ENCODE measurements at places on chromosomes 5 and 9. TPM values are rescaled to one million over a fixed set of nuclear protein-coding genes. Genes with fewer than 3 reads are reported as not detected.

CARTPT gene
- not detected for polyA plus RNA-seq

ORM1 gene
- not detected for polyA plus RNA-seq

OR13C3 gene
- not detected for polyA plus RNA-seq

IQGAP2 gene
- polyA plus RNA-seq, result 68.2 TPM

ALAD gene
- 46.1 TPM for polyA plus RNA-seq

ALG2 gene
- 49.4 TPM for polyA plus RNA-seq

PLPP7 gene
- polyA plus RNA-seq, result 2.6 TPM

ZNF474 gene
- polyA plus RNA-seq, result 0.65 TPM

TRPM6 gene
- 0.70 TPM for polyA plus RNA-seq

- no peak for DNase-seq
These were observed 390.2 kb upstream of the SGCD start for GRCh38 chr5:155936520-155937406.

GRCh38 chr9:126303488-126303887, 23.1 kb upstream of the MVB12B start:
- no peak for DNase-seq

DNA sequence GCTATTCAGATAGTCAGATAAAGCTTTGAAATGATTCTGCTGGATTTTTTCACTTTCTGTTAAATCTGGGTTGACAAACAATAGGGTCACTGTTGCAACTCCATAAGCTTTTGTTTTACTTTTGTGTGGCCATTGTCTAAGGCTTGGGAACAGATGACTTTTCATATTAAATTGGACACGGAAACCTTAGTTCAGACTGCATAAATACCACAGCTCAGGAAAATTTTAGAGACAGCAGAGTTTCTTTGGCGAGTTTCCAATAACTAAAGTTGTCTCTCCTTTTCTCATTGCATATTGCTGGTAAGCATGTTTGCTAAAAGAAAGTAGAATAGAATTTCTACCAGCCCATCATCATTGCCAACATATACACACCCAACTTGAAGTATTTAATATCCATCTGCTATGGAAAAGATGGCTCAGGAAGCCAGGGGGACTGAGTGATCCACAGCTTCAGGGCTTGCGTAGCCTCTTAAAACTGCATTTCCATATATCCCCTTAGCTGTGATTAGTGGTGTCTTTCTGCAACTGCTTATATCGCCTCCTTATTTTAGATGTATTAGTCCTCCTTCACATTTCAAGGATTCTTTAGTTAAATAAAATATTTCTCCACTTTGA, 168.2 kb downstream of the ARHGAP26 start:
- DNase-seq, result no peak

GRCh38 chr5:87909382-87909781, 359.3 kb downstream of the TMEM161B start:
- DNase-seq, result no peak

DNA sequence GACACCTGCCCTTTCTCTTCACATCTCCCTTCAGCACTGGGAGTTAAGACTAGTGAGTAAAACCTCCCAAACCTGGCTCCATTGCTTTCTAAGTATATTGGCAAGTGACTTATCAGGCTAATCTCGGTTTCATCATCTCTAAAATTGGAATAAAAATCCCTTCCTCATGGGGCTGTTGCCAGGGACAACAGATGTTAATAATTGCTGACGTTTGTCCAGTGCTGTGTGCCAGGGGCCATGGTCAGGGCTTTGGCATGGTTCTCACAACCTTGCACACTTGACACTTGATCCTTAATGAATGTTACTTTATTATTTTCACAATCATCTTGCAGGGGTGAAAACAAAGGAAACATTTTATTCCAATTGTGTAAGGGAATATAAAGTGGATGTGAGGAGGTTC, 1262.0 kb upstream of the WWC1 start:
- no peak for DNase-seq

DNA sequence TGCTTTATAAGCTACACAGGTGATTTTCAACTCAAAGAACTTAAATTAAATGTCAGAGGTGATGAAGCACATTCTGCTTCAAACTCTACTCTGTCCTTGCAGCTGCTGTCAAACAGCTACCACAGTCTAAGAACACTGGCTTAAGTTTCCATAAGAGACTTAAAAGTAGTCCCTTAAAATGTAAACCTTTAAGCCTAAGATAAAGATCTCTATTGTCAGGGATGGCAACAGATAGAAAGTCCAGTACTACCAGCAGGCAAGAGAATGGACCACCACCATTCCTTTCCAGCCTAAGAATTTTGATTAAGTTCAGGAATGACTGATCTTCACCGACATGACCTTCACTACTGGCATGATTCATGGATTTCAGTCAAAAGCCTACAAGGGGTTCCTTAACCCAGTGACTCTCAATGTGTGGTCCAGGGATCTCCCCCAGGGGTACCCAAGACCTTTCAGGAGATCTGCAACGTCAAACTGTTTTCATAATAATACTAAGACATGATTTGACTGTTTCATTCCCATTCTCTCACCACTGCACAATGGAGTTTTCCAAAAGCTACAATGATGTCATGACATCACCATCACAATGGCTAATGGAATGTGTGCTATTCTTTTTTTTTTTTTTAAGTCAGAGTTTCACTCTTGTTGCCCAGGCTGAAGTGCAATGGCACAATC, 41.1 kb upstream of the PLPP6 start:
- no peak for DNase-seq

GRCh38 chr5:118657576-118657975, 330.8 kb downstream of the DTWD2 start:
- no peak for DNase-seq

GRCh38 chr9:87957839-87958238, 16.5 kb downstream of the CDK20 start:
- no peak for DNase-seq

GRCh38 chr9:76537150-76537646, 78.2 kb downstream of the GCNT1 start:
- no peak for DNase-seq

GRCh38 chr9:108852079-108852478, 3.7 kb downstream of the ACTL7B start:
- DNase-seq, result no peak

DNA sequence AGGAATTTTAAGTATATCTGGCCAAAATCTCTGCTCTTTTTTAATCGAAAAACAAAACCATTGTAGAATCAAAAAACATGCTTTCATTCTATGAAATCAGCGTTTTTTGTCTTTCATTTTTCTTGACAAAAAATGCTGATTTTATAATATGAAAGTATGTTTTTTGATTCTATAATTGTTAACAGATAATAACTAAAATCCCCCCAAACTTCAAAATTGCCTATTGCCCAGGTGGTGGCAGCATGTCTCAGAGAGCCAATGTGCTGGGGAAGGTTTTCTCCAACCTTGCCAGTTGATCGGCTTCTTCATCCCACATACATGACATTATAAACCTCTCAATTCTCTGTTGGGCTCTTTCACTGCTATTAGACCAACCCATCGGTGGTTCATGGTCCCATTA, 5.1 kb upstream of the SMIM15 start:
- DNase-seq, result no peak

DNA sequence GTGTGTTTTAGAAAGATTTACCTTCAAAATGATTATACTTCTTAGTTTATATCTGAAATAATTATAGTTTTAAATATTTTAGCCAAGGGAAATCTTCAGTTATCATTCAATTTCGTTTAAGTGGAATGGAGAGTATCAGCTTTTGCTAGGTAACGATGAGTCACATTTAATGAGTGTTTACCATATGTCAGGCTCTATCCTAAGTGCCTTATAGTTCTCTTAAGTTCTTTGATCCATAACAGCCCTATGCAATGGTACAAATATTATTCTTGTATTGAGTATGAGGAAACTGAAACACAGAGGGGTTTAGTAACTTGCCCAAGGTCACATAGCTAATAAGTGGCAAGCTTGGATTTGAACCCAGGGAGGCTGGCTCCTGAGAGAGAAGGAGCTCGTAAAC, 37.5 kb upstream of the SHB start:
- no peak for DNase-seq

DNA sequence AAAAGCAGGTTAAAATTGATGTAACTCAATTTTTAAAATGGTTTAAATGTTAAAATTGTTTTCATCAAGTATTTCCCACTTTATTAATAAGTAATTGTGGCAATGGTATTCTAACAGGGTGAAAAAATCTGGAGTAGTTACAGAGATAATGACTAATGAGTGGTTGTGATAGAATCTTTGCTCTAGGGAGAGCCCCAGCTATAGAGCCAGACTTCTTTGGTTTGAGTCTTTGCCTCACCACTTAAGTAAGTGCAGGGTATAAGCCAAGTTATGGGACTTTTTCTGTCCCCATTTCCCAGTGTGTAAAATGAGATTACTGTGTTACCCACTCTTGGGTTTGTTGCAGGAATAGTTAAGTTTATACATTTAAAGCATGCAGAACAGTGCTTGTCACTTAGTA, 158.1 kb downstream of the FER start:
- no peak for DNase-seq

GRCh38 chr5:58999804-59000203, 416.9 kb downstream of the RAB3C start:
- DNase-seq, result no peak

DNA sequence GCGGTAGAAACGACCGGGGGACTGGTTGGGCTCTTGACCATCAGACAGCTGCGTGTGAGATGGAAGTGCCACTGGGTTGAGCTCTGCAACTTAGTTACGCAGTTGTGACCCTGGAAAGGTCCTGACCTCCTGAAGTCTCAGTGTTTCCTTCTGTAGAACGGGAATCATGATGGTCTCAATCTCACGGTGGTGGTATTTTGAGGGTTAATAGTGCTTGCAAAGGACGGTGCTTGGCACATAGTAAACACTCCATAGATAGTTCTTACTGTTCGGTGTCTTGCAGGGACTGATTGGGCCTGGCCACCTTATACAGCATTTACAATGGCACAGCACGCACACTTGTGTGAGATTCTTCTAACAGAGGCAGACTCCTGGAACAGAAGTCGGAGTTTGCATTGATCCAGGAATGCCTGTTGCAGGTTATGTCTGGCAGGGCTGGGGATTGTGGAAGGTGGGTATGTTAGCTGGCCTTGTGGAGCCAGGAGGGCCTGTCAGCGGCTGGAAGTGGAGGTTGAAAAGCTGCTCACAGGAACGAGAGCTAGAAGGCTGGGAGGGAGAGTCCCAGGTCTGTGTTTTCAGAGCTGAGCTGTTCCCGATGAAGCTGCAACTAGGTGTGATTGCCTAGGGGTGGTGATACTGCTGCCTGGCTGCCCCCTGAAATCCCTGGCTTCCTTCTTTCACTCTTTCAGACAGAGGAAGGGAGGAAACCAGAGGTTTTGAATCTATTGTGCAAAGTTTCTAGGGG, 962 bp upstream of the TXN start:
- DNase-seq, result no peak

- DNase-seq, result no peak
These were observed 4.3 kb upstream of the DDX41 start for GRCh38 chr5:177520916-177521513.

- DNase-seq, result no peak
These were observed 1.2 kb downstream of the AK3 start for GRCh38 chr9:4739587-4740387.

GRCh38 chr5:107293541-107294210, 377.1 kb downstream of the EFNA5 start:
- no peak for DNase-seq

Data from renal cortex interstitium (tissue), 15 donors.